CD4-positive, alpha-beta T cell treated with Interleukin-6 at 100 ng/mL for 8 hours (primary cell): ENCODE measurements at places on chromosomes 3 and 15.

DNA sequence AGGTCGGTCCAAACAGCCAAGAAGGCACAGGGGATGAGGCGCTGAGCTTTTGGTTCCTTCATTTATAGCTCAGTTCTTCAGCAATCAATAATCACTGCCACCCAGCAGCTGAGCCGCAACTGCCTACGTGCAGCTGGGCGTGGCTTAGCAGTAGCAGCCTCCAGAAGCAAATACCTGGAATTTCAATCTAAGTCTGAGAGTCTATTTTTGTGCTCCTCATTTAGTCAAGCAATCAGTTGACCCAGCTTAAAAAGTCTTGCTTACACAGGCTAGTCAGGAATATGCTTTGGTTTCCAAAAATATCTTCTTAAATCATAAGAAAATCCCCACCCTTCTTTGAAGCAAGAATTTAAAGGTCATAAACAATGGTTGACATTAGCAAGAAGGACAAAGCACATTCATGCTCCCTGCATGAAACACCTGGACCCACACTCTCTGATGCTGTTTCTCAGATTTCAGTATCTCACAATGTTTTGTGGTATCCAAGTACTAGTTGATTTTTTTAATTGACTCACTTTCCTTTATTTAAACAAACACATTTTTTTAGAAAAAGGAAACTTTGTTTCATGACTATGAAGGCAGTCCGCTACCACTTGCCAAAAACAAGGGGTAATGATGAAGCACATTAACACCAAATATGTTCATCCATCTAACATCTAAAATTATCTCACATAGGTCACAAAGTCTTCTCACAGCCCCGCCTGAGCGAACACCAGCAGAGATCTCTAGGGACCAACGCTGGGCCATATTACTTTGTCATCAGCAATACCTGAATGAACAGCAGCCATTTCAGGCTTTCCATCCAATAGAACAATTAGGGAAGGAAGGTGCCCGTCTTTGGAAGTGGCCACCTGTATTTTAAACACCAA lies 106.1 kb downstream of the OXNAD1 start:
- no peak for DNase-seq

- DNase-seq, result no peak
Measured at GRCh38 chr3:181730316-181730715, 18.6 kb downstream of the SOX2 start.

- no peak for DNase-seq
Measured at GRCh38 chr3:16085884-16086608, 88.4 kb upstream of the GALNT15 start.

DNA sequence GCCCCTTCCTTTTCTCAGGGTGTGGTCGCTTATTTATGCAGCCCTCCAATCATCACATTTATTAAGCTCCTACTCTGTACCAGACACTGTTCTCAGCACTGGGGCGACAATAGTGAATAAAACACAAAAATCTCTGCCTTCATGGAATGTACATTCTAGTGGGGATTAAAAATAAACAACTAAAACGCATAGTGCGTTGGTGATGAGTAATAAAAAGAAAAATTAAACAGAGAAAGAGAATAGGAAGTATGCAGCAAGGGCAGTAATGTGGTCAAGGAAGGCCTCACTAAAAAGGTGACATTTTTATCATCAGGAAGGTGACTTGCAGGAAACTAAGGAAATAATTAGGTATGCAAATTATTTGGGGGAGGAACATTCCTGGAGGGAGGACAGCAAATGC lies 5.1 kb downstream of the SLC51B start:
- no peak for DNase-seq

- DNase-seq, result no peak
Measured at GRCh38 chr3:54071601-54072000, 50.8 kb upstream of the CACNA2D3 start.

GRCh38 chr3:14829811-14830210 lies 11.0 kb downstream of the FGD5 start:
- DNase-seq, result no peak

GRCh38 chr3:9404680-9405079 lies 7.3 kb downstream of the SETD5 start:
- no peak for DNase-seq

DNA sequence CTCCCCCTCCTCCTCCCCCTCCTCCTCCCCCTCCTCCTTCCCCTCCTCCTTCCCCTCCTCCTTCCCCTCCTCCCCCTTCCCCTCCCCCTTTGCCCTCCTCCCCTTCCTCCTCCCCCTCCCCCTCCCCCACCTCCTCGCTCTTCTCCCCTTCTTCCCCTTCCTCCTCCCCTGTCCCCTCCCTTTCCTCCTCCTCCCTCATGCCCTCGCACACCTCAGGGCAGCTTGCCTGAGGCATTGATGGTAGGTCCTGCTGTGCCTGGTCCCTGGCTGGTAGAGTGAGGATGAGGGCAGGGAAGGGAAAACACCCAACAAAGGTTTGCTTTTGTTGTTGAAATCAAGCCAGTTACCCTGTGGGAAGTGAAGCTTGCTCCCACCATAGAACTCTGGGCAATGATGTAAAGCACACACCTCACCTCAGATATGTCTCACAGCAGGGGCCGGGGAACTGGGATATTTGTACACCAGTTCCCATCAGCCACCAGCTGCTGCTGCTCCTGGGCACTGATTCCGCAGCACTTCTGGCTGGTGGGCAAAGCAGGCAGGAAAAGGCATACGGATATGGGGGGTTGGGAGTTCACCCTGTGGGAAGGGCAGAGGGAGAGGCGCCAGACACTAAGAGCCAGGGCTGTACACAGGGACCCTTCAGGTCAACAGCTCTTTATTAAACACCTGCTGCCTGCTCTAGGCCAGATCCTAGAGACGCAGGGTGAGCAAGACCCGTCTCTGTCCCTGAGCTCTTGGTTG lies 13.8 kb downstream of the ISG20 start:
- DNase-seq, result no peak
